Activated T-cell treated with anti-CD3 and anti-CD28 coated beads for 48 hours (primary cell): ENCODE measurements at places on chromosomes 2 and 18.

- no peak for DNase-seq
These were observed 43.0 kb downstream of the EVA1A start for GRCh38 chr2:75517547-75518230.

- DNase-seq, result no peak
These were observed 131.0 kb downstream of the TMEM182 start for GRCh38 chr2:102892698-102893310.

DNA sequence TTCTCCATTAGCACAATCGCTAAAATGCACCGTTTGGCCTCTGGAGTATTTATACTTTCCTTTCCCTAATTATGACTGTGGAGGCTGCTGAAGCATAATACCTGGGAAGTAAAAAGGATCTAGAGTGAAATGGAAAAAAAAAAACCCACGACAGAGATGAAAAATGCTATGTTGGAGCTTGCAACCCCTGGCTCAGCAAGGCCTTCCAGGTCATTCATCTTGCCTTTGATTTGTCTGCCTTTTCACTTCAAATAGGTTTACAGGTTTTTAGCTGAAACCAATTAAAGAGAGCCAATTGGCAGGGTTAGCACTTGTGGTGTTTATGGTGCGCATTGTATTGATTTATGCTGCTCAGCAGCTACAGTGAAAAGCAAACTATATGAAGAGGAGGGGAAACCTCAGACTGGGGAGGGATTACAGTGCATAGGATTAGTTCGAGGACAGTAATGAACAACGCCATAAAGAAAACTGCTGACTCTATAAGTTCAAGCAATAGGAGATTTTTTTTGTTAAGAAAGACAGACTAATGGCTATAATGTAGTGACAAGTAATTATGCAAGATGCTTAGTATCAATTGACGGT is 347.9 kb downstream of the MEIS1 start:
- DNase-seq, result no peak

- DNase-seq, result no peak
These were observed 276.0 kb downstream of the AGPS start for GRCh38 chr2:177668617-177669016.

DNA sequence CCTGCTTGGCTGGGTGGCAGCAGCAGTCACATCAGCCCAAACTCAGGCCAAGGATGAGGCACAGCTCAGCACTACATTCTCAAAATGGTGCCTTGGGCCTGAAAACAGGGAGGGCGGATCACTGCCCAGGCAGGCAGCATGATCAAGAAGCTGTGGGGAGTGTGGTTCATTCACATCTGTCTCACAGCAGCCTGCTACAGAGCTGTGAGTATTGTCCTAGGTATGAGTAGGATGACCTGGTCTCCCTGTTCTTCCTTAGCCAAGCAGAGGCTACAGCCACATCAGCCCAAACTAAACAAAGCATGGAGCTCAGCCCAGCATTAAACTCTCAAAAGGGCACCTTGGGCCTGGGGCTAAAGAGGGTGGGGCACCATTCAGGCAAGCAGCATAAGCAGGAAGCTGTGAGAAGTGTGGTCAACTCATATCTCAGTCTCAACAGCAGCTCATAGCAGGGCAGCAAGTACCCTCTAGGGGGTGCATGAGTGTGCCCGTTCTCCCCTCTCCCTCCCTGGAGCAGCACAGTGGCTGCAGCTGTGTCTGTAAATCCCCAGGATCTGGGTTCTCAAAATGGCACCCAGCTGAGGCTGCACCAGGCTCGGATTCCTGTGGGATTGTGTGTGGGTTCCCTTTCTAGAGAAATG is 139.6 kb downstream of the TRABD2A start:
- DNase-seq, result peak; percentile 23

GRCh38 chr2:112995346-112995920 is 9.8 kb upstream of the IL36A start:
- DNase-seq, result no peak

DNA sequence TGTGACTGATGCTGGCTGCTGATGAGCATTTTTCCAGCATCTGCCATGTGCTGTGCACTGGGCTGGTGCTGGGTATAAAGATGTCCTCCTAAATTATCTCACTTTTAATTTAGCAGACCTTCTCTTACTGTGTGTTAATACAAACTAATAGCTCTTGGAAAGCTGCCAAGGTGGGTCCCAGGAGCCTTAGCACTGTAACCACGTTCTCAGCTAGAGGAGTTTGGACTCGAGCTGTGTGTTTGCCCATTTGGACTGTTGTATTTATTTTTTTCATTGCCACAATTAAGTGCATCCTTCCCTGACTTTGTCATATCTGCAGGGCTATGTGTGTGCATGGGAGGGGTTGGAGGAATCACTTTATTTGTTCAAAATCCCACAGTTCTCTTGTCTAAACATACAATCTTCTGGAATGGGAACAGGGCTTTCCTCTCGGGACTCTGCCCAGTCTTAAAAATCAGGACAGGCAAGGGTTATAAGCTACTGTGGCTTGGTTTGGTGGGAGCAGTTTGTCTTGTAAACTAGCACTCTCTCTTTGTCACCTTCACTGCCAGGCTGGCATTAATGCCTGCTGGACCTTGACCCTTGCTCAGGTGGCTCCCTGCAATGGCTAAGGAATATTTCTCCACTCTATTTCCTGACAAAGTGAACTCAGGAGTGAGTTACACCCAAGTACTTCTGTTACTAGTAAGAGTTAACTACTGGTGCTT is 129.7 kb upstream of the MGAT5 start:
- no peak for DNase-seq
